HS-27A (cell line): ENCODE measurements at places on chromosomes 2 and 18.

GRCh38 chr2:85168942-85169341 is 35.8 kb downstream of the TCF7L1 start:
- no peak for DNase-seq

DNA sequence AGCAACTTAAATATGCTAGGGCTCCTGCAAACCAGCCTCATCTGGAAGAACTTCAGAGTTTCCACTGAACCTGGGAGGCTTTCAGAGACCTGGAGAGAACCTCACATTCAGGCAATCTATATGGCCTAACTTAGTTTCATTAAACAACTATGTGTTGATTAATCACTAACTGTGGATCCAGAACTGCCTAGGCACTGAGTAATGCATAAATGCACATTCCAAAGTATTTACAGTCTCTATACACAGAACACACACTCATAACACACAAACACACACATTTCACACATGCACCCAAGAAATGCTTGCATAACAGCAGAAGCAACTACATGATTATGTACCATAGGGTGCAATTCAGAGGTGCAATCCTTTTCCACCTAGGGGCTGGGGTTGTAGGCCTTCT is 552.8 kb downstream of the BCL11A start:
- no peak for DNase-seq

- no peak for DNase-seq
Measured at GRCh38 chr18:80159713-80160636, 50.9 kb downstream of the ADNP2 start.

GRCh38 chr2:74006459-74006858 is 21.7 kb downstream of the TET3 start:
- DNase-seq = no peak

DNA sequence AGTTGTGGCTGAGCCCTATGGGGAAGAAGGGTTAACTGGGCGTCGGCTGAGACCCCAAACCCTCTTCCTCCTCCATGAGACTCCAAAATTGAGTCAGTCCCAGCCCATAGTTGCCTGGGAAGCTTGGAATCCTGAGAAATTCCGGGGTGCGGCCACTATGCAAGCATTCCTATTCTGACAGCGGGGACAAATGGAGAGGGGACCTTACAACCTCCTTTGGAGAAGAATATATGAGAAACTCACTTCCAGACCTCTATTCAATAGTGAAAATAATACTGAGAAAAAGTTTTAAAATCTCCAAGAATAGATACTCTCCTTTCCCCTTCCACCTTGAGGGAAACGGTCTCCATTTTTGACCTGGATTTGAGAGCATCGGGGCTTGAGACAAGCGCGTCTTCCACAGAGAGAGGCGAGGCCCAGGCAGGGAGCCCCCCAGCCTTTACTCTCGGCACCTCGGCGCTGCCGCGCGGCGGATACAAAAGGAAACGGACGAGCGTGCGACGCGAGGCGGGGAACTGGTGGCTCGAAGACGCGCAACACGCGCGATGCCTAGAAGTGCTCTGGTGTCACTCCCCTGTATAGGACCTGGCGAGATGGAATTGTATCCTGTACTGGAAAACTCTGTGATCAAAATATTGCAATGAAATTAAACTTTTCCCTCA is 11.1 kb downstream of the NR4A2 start:
- no peak for DNase-seq

DNA sequence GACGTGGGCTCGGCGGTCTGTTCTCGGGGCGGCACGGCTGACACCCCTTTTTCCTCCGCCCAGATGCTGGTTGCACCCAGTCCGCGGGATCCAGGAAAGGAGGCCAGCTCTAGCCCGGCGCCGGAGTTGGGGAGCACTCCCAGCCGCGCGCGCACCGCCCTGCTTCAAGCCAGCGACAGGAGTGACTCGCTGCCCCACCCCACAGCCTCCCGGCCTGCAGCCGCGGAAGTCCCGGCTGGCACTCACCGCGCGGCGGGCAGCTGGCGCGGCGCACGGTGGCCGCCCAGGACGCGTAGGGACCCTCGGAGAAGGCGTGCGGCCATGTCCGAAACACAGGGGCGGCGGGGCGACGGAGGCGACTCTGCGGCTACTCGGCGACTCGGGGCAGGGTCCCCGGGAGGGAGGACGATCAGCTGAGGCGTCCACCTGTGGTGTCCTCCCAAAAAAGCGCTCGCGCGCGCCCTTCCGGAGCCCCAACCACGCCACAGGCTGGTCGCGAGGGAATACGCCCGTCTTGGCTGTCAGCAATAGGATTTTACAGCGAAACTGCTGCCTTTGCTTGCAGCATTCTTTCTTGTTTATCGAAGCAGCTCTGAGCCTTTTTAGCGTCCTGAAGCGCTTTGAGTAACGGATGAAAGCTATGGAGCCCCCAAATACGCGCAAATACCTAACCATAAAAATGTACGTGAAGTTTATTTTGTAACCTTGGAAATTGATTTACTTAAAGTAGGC is at the start of gene ACADL:
Gene ACADL (minus strand): TSS at position 507 of the 732 bp plus-strand sequence. CDS start 184 bp downstream, at position 323.
- no peak for DNase-seq

GRCh38 chr2:217273162-217273561 is 413.3 kb upstream of the TNP1 start:
- DNase-seq = no peak

GRCh38 chr18:63505566-63506335 is 29.0 kb downstream of the SERPINB5 start:
- DNase-seq = no peak

- no peak for DNase-seq
Measured at GRCh38 chr2:98483257-98483861, 38.7 kb downstream of the INPP4A start.

DNA sequence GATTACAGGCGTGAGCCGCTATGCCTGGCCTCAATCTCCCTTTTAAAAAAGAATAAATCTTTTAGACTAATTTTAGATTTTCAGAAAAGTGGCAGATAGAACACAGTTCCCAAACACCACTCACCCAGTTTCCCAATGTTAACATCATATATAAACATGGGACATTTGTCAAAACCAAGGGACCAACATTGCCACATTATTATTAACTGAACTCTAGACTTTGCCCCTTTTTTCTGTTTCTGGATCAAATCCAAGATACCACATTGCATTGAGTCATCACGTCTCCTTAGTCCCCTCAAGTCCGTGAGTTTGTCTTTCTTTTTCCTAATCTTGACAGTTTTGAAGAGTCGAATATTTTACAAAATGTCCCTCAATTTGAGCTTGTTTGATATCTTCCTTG is 2.4 kb downstream of the C2orf42 start:
- no peak for DNase-seq

DNA sequence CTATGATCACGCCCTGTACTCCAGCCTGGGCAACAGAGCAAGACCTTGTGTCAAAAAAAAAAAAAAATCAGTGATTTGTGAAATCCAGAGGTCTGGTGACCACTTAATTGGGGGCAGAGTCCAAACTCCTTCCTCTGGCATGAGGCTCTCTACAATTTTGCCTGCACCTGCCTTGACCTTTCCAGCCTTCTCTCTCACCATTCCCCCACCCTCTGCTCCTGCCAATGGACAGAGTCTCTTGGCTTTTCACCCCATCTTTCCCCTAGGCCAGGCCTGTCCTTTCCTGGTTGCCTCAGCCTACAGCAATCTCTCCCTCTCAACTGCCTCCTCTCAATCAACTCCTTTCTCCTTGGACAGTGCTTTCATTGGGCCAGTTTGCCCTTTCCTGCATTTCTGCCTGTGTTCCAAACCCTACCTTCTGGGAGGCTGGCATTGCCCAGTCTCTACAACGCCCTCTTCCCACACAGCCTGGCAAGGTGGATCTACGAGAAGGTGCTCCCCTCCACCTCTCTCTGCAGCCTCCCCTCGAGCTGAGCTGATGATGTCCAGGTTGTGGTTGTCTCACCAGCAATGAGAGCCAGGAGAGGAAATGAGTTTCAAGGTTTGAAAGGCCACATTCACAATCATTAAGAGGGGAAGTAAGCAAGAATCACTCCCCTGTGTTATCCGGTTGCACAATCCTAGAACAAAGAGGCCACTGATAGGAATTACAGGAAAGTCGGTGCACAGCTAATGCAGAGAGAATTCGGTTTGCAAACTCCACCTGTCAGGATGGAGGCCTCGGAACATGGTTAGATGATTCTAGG is 39.5 kb upstream of the NPAS2 start:
- DNase-seq = no peak

DNA sequence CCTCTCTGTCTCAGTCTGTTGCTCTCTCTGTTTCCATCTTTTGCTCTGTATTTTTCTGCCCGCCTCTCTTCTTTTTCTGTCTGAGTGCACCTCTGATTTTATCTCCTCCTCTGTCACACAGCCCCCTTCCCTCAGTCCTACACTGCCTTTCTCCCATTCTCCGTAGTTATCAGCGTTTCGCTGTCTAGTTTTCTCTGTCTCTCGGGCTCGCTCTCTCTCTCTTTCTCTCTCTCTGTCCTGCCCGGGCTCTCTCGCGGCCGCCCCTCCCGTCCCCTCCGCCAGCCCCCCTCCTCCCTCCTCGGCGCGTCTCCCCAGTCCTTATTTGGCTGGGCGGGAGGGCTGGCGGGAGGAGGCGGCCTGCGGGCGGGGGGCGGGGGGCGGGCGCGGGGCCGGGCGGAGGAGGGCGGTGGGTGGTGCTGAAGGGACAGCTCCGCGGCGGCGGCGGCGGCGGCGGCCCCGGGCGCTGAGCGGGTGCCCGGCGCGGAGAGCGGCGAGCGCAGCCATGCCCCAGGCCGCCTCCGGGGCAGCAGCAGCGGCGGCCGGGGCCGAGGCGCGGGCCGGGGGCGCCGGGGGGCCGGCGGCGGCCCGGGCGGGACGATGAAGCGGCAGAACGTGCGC is at the start of gene KCNK3:
Gene KCNK3 (plus strand): TSS at position 444 of the 618 bp plus-strand sequence. CDS start 154 bp downstream, at position 598.
- no peak for DNase-seq

DNA sequence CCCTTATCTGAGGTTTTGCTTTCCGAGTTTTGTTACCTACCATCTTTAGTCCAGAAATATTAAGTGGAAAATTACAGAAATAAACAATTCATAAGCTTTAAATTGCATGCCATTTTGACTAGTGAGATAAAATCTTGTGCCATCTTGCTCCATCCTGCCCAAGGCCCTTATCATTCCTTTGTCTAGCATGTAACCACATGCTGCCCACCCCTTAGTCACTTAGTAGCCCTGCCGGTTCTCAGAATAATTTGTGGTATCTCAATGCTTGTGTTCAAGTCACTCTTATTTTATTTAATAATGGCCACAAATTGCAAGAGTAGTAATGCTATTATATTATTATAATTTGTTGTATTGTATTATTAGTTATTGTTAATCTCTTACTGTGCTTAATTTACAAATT is 36.8 kb upstream of the VPS54 start:
- DNase-seq = no peak

GRCh38 chr2:43478412-43479086 is 117.3 kb downstream of the THADA start:
- no peak for DNase-seq

DNA sequence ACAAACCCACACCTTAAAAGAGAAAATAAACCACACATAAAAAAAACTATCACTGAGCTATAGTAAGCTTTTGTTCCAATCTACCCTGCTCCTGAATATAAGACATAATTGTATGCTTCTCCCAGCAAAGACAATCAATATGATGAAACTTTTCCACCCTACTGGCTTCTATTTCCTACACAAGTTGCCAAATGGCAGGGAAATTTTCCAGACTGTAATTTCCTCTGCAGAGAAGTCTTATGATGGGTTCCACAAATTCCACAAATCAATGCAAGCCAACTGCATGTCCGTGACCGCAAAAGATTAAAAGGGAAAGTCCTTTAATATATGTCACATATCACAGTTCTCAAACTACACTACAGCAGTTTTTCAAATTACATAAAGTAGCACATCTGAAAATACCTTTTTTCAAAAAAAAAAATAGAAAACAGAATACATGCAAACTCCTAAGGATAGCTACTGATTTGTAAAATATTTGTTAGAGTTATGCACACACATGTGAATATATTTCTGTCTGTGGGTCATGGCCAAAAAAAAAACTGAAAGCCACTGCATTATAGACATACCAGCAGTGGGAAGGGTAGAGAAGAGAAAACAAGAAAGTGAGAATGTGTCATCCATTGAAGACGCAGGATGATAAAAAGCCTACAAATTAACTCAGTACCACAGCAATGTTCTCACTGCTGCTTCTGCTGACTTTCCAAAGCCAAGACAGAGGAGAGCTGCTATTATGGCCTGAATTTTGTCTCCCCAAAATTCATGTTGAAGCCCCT is 61.4 kb downstream of the RPL31 start:
- DNase-seq = peak; percentile 47

DNA sequence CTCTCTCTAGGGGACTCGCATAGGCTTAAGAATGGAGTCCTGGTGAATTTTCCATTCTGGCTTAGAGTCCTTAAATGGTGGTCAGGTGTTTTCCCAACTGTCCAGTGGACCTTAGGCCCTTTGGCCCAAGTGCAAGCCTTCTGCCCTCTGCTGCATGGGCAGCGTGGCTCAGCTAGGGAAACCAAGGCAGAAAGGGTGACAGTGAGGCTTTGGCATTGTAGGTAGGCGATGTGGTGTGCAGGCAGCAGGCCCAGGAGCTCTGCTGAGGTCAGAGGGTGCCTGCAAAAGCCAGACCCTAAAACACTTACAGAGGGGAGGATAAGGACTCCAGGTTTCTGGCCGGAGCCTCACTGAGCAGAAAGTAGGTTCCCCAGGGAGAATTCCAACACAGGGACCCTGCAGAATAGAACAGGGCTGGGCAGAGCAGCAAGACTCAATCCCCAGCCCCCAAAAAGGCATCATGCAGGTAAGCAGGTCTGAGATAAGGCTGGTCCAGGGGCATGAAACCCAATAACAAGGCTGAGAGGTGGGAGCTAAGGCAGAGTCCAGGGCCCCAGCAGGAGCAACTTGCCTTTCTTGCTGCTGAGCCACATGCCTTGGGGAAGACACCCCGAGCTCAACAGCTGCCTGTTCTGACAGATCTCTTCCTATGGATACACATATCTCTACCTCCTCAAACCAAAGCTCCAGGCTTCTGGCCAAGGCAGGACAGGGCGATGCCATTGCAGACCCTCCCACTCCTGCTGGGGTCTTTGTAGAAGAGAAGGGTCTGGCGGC is 199.7 kb downstream of the TNS1 start:
- DNase-seq = no peak

- no peak for DNase-seq
Measured at GRCh38 chr2:43005245-43005974, 213.0 kb upstream of the HAAO start.
